Gastrocnemius medialis (tissue), 4 donors: ENCODE measurements at places on chromosomes 4 and X. TPM values are rescaled to one million over a fixed set of nuclear protein-coding genes. Genes with fewer than 3 reads are reported as not detected.

ZNF141 gene
- total RNA-seq, result 1.6 TPM

RBM47 gene
- 1.5 TPM for total RNA-seq

GAGE12F gene
- total RNA-seq, result not detected

TLR3 gene
- total RNA-seq, result 2.5 TPM

MUC7 gene
- not detected for total RNA-seq

RPS6KA6 gene
- total RNA-seq, result 0.05 TPM

EDA2R gene
- 0.26 TPM for total RNA-seq

PROM1 gene
- not detected for total RNA-seq

CLIC2 gene
- 8.9 TPM for total RNA-seq

GAGE12D gene
- not detected for total RNA-seq

RCHY1 gene
- 15.1 TPM for total RNA-seq

CRMP1 gene
- total RNA-seq, result not detected
